Posterior cingulate gyrus (tissue), 11 donors: ENCODE measurements at places on chromosomes 2 and 18.

- DNase-seq: no peak
Measured at GRCh38 chr2:25685741-25686140, 12.4 kb upstream of the DTNB start.

GRCh38 chr2:221802089-221802488 lies 230.0 kb upstream of the EPHA4 start:
- no peak for DNase-seq

DNA sequence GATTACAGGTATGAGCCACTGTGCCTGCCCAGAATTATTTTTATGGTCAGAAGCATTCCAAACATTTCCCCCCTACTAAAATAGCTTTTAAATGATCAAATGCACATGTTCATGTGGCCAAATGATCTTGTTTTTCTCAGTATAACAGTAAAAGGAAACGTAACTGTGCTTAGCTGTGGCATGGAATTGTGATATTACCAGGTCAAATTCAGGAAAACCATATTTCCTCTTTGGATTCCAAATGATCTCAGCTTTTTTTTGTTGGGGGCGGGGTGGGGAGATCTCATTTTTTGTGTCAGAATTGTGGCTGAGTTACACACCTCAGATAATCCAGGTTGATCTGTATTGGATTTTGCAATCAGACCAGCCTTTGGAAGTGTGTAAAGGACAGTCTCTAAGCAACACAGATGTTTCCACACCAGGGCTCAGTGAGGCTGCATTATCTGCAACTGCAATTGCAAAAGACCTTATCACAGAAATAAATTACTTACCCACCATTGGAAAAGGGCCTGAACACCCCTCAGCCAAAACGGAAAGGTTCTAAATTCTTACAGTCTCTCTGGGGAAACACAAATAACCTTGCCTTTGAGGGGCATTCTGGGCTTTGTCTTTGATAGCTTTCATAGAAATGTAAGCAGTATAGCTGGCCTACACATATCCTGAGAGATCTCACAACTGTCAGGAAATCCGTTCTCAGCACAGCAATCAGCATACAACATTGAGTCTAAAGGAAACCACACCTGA lies 8.4 kb downstream of the CASP10 start:
- DNase-seq: no peak

- no peak for DNase-seq
Measured at GRCh38 chr2:201403880-201404279, 46.7 kb upstream of the FLACC1 start.

DNA sequence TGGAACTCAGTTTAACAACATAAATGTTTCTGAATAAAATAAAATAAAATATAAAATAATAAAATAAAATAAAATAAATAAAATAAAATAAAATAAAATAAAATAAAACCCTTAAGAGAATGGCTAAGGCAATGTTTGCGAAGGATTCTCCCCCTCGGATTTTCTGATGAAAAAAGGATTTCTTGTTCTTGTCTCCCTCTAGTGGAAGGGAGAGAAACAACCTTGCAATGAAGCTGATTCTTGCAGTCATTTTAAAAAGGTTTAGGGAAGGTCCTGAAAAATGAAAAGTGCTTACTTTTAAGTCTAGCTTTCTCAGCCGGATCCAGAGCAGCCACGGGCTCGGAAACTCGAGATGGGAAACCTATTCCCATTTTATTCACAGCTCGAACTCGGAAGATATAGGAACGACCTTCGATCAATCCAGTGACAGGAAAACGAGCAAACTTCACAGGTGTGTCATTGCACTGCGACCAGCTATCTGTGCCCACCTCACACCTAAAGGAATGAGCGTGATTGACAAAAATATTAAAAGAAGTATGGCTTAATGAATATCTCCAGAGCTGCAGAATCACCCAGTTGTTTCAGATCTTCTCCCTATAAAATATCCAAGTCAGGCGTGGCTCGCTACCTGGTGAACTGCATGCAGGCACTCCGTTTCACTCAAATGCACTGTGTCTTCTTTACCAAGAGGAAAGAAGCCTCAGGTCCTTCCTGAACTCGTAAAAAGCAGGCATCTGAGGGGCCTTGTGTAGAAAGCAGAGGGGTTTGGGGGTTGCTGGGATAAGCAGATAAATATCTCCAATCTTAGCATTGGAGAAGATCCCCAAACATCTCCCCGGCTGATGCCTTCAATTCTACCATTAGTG lies 68.1 kb downstream of the MYOM1 start:
- DNase-seq: no peak

- no peak for DNase-seq
Measured at GRCh38 chr18:55314615-55315237, 273.3 kb downstream of the TCF4 start.

GRCh38 chr2:12008425-12009061 lies 262.1 kb downstream of the LPIN1 start:
- DNase-seq: no peak

- DNase-seq: no peak
Measured at GRCh38 chr2:170243898-170244297, 66.0 kb downstream of the MYO3B start.

GRCh38 chr2:75569546-75569945 lies 8.8 kb upstream of the EVA1A start:
- DNase-seq: no peak

GRCh38 chr18:49691177-49691608 lies 122.1 kb downstream of the ACAA2 start:
- DNase-seq: no peak

- no peak for DNase-seq
Measured at GRCh38 chr2:37676274-37676673, 4.8 kb upstream of the CDC42EP3 start.

- no peak for DNase-seq
Measured at GRCh38 chr18:5962362-5962761, 67.0 kb upstream of the TMEM200C start.

- DNase-seq: peak; percentile 4
Measured at GRCh38 chr2:239193401-239193811, 207.4 kb downstream of the HDAC4 start.

DNA sequence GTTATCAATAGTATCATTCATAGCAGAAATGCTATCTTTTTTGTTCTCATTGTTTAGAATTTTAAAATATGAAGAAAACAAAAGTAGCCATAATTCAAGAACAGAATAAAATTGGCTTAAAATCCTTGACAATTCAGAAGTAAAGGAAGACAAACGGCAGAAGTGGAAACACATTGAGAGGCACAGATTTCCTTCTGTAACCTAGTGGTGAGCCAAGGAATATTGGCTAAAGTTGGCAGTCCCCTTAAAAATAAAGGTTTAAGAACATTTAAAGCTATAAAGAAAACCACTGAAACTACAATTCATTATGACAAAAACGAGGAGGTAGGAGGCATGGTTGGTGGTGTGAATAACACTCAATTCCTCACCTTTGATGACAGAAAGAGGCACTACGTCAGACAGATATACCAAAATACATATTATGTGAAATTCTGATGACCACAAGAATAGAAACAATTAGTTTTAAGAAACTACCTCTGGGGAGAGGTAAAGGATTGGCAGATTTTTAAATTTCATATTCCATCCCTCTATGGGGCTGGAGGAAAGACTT lies 42.3 kb downstream of the SFT2D3 start:
- no peak for DNase-seq

GRCh38 chr2:38619458-38620164 lies 16.9 kb upstream of the HNRNPLL start:
- DNase-seq: no peak

- no peak for DNase-seq
Measured at GRCh38 chr2:41962922-41963622, 84.7 kb upstream of the PKDCC start.

DNA sequence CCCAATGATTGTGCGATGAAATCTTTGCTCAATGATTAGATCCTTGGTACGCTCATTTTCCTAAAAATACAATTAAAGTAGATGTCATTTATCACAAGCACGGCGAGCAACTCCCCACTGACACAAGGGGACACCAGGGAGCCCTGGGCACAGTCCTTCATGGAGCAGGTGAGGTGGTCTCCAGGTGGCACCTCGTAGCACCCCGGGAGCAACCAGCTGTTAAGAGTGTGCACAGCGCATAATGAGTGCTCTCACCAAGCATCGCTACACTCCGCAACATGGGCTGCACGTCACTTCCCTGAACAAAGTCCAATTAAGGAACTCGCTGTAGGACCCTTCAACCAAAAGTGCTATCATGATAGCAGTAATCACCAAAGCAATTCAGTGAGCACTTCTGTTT lies 59.8 kb downstream of the ANO7 start:
- no peak for DNase-seq

- peak; percentile 49 for DNase-seq
Measured at GRCh38 chr2:240685771-240686371, 3.2 kb upstream of the AQP12B start.

DNA sequence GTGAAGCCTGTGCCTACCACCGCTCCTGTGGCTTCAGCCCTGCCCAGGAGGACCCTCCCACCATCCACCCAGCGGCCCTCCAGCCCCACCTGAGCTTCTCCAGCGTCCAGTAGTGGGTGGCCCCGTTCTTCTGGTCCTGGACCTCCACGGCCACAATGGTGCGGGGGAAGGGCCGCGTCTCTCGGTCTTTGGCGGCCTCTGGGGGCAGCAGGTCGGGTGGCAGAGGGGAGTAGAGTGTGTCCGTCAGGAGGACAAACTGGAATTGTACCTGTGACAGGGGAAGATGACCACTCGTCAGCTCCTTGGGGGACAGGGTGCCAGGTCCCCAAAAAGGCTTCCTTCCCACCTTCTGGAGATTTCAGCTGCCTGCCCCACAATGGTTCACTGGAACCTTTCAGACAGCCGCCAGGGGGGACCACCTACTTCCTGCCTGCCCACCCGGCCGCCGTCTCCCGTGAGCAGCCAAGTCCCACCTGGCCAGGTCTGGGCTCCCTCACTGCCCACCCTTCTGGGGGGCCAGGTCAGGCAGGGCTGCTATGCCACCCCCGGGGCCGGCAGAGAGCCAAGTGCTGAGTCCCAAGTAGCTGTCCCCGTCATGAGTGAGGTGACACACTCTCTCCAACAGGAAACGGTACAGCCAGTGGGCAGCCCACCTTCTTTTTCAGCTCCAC lies 59.3 kb downstream of the KIF1A start:
- no peak for DNase-seq

DNA sequence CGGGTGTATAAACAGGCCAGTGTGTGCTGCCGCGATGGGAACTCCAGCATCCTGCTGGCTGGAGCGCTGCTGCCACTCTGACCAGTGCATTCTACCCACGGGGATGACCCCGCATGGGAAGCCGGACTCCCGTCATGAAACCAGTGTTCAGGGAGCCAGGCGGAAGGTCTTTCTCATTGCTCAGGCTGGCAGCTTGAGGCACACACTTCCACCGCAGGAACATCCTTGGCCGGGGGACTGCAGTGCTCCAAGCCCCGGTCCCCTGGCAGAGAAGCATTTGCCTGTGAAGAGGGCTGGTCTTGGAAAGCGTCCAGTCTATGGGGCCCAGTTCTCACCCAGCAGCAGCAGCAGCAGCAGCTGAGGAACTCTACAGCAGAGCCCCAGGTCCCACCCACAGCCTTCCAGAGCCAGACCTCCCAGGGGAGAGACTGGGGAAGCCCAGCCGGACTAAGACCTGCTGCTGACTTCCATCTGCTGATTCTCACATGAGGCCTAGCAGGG lies 235.9 kb downstream of the KLHL29 start:
- peak; percentile 76 for DNase-seq

- no peak for DNase-seq
Measured at GRCh38 chr2:174874085-174874484, 109.8 kb upstream of the CHRNA1 start.

DNA sequence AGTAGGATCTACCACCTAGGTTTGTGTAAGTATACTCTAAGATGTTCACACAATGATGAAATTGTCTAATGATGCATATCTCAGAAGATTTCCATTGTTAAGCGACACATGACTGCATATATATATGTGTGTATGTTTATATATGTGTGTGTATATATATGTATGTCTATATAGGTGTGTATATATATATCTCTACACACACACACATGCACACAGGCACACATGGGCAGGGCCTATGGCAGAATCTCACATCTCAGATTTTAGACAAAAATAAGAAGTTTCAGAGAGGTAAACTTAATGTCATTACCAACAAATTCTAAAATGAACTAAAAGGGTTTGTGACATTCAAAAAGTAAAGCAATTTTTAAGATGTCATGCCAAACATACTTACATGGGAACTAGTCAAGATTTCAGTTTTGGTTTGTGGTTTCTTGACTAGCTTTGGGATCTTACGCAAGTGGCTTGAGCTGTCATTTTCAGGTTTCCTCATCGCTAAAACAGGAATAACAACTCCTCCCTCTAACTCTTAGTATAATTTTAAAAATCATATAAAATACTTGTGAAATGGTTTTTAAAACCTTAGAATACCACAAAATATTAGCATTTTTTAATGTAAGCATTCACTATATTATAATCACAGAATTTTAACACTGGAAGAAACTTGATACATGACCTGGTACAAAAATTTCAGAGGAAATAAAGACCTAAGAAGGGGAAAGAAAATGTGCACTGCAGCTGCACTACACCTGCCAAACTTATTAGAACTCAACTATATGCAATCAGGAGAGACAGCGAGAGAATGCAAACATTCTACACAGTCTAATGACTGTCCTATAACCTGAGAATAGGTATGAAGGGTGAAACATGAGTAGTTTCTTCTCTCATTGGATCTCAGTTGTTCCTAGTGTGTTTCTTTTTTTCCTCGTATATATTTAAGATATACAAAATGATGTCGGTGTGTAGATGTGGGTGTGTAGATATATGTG lies 75.7 kb downstream of the TTC21B start:
- DNase-seq: no peak

DNA sequence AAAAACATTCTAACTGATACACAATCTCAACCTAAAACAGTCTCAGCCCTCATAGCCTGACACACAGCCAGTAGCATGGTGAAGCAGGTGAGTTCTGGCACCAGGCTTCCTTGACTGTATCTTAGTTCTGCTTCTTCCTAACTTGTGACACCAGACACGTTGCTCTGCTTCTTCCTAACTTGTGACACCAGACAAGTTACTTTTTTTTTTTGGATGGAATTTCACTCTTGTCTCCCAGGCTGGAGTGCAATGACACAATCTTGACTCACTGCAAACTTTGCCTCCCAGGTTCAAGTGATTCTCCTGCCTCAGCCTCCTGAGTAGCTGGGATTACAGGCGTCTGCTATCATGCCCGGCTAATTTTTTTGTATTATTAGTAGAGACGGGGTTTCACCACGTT lies 6.7 kb upstream of the ATG16L1 start:
- no peak for DNase-seq

DNA sequence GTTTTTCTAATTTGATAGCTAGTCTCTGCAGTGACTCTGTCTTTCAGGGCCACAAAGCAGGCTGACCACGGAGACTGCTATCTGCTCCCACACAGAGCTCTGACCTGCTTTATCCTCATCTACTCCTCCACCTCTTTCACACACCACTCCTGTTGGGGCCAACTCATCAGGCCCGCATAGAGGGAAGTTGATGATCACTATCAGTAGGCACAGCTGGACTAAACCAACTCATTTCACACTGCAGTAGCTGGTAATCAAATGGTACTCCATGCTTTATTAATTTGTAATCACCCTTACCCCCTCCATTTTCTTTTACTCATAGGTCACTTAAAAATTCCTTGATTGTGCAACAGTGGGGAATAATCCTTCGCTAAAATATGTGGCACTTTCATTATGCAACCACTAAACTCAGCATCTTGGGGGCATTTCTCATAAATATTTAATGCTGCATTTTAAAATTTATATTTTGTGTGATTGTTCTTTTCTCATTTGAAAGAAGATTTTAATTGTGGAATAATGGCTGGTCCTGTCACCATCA lies 249.8 kb upstream of the GCFC2 start:
- no peak for DNase-seq

- DNase-seq: no peak
Measured at GRCh38 chr18:37161491-37161890, 332.6 kb downstream of the KIAA1328 start.

GRCh38 chr2:10316336-10316735 lies 13.6 kb downstream of the HPCAL1 start:
- no peak for DNase-seq

- no peak for DNase-seq
Measured at GRCh38 chr2:108364676-108365297, 13.0 kb upstream of the SULT1C4 start.
